Upper lobe of right lung (tissue), 1 donor: ENCODE measurements at places on chromosomes 2 and 18. TPM values are rescaled to one million over a fixed set of nuclear protein-coding genes. Genes with fewer than 3 reads are reported as not detected.

- DNase-seq = no peak
Measured at GRCh38 chr2:73089270-73090030, 17.9 kb upstream of the SFXN5 start.

GRCh38 chr2:99695130-99695943, 205.5 kb upstream of the REV1 start:
- DNase-seq = no peak

DNA sequence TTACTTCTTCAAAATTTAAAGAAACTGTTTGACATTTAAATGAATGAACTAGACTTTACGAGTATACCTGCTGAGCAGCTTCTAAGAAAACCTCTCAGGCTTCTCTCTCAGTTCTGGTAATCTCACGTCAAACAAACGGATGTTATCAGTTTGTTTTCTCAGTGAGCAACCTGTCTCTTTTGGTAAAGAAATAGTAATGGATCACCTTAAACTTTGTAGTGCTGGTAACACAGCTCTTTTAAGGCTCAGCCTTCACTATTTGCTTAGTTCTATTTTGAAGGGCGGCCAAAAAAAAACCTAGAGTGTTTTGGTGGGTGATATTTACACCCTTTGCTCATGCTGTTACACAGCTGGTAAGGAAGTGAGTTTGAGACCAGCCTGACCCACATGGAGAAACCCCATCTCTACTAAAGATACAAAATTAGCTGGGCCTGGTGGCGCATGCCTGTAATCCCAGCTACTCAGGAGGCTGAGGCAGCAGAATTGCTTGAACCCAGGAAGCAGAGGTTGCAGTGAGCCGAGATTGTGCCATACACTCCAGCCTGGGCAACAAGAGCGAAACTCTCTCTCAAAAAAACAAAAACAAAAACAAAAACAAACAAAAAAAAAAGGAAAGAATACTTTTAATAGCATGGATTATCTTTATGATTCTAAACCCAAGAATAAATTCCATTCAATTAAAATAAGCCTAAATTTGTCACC, 15.9 kb downstream of the FN1 start:
- DNase-seq = no peak

DNA sequence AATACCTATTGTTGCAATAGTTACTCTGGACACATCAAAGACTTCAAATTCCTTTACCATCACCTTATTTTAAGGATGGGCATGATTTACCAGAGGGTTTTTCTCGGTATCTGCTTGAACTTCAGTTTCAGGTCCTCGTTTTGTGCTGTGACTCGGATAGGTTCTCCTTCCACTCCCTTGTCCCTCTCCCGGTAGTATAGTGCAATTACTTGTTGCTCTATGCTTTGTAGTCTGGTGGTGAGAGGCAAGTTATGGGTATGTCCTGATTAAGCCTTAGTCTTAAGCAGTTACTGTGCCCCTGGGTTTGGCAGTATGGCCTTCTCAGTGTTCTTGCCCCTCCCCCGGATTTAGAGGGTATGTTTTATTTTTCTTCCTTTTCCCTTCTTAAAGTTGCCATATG, 96.6 kb downstream of the RHBDD1 start:
- no peak for DNase-seq

DNA sequence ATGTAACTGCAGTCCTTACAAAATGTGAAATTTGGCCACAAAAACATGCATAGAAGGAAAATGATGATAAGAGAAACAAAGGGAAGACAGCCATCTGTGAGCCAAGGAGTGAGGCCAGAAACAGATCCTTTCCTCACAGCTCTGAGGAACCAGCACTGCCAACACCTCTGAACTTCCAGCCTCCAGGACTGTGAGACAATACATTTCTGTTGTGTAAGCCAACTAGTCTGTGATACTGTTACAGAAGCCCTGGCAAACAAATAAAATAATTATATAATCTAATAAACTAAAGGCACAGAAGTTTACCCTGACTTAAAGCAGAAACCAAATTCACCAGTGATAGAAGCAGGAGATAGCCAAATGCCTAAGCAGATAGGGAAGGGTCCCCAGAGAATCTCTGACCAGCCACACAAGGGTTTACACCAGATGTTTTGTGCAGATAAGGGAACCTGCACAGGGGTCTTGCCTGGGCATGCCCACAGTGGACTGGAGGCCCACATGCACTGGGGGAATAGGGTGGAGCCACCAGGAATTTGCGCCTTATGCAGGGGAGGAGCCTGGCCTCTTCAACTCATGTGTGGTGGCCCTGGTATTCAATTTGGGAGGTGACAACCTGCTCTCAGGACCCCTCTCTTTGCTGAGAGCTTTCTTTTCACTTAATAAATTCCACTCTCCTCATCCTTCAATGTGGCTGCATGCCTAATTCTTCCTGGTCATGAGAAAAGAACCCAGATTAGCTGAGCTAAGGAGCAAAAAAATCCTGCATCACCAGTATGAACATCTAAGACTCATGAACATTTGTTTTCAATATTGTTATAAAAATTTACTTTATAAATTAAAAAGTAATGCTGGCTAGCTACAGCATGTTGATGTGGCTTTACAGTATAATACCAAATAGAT, 3.8 kb upstream of the GCC2 start:
- no peak for DNase-seq

DNA sequence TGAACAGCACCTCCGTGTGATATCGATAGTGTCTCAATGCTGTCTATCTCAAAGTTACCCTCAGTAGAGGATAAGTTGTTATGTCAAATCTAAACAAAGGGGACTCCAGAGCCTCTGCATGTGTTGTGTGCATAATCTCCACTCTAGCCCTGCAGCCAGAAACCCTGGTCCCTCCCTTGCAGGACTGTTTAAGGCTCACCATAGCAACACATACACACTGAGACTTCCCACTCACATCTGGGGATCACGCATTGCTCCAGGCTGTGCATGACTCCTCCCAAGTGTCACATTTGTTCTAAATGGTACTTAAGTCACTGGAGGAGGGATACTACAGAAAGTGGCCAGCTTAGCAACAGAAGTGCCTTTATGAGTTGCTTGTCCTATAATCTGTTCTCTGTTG, 258.6 kb upstream of the CRIM1 start:
- no peak for DNase-seq

The IL1A gene
- 1.9 TPM for total RNA-seq

DNA sequence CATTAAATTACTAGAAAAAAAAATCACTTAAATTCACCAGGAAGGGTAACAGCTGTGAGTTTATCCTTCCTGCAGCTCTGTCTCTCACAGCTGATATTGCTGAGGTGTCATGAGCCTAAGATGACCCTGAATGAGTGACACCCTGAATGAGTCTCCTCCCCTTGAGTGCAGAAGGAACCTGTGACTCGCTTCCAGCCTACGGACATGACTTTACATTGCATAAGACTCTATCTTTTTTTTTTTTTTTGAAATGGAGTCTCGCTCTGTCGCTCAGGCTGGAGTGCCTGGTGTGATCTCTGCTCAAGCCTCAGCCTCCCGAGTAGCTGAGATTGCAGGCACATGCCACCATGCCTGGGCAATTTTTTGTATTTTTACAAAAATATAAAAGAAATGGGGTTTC, 14.1 kb downstream of the MRO start:
- no peak for DNase-seq

- DNase-seq = no peak
Measured at GRCh38 chr18:2916184-2916583, 69.4 kb downstream of the EMILIN2 start.

GRCh38 chr18:79518028-79518682, 122.4 kb downstream of the NFATC1 start:
- peak; percentile 52 for DNase-seq

The STPG4 gene
- not detected for total RNA-seq

The ABCG8 gene
- not detected for total RNA-seq

The EPB41L5 gene
- 85.5 TPM for total RNA-seq
